Stimulated activated CD4-positive, alpha-beta T cell treated with anti-CD3 and anti-CD28 coated beads, Interleukin-15, amount 100 ng/mL, for 24 hours (primary cell): ENCODE measurements at places on chromosomes 3 and 15.

- DNase-seq = no peak
These were observed 18.2 kb upstream of the KIF23 start for GRCh38 chr15:69395991-69396390.

GRCh38 chr3:14691239-14691638 is 16.3 kb downstream of the C3orf20 start:
- no peak for DNase-seq

- peak; percentile 16 for DNase-seq
These were observed 1.2 kb downstream of the TBL1XR1 start for GRCh38 chr3:177196008-177196455.

DNA sequence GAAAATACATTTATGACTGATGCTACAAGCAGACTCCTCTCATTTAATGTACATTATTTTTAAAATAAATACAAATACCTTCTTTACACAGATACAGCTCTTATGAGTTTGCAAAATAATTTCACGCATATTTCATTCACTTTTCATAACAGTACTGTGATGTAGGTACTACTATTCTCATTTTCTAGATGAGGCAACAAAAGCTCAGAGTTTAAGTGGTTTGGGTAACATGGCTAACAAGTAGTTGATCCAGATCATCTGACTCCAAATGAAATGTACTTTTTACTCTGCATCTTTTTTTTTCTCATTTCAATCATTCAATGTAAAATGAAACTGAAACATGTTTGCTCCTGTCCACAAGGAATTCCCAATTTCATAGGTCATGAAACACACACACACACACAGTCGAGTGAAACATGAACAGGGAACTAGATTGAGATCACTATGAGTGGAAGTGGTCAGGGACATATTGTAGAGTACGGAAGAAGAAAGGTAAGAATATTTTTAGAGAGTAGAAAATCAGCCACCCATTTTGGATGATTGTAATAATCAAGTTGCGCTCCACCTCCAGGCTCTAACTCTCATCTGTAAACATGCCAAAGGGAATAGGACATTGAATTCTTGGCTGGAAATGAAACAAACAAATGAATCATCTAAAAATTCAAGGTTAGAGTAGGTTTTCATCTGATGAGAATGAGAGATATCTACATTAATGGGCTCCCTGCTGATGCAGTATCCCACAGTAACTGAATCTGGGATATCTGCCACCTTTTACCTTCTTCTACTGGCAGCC is 92.4 kb downstream of the CLDN1 start:
- no peak for DNase-seq

DNA sequence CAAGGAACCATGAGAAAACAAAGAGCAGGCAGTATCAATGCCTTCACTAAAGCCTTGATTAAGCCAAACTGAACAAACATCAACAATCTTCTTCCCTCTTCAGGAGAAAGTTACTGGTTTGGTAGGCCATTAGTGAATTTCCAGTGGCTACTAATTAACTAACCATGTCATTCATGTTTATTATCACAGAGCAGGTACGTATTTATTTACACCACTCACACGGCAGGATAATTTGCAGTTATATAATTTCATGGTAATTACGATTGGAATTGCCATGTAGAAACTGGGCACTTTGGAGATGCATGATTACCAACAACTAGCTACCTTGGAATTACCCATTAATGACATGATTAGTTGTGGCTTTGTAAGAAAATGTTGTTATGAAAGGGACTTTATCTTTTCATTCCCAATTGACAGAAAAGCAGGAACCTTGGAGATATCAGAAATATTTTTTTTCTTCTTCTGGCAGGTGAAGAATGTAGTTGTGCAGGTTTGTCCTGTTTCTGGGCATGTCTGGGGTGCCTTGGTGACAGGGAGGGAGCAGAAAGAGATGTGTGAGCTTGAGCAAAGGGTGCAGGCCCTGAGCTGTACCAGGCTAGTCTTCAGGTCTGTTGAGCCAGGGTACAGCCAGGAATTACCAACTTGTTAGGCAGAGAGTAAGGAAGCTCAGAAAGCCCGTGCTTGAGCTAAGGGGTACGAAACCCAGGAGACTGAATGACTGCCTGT is 310.7 kb downstream of the RORA start:
- DNase-seq = no peak

DNA sequence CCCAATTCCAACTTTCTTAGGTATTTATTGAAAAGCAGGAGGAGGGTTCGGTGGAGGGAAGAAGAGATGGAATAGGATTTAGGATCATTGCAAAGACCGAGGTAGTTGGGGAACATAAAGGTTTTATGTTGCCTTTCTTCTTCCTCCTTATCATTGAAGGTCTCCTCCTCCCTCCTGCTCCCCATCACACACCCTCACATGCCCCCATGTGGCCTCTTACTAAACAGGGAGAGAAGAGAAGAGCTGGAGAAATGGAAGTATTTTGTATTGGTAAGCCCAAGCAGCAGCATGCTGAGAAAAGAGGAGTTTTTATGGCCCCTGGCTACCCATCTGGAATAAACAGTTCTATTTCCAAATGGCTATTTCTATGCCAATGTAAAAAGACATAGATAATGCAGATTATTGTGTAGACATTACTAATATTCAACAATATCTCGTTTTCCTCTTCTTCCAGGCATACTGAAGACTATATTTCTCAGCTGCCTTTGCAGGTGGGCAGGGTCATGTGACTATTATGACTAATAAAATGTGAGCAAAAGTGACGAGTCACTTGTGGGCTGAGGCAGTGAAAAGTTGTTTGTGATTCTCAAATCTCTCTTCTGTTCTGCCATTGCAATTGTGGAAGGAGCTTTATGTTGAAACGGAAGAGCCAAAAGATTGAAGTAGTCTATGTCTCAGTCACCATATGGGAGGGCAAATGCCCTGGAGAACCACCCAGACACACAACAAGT is 5.2 kb upstream of the GPR176 start:
- peak; percentile 19 for DNase-seq

GRCh38 chr3:89586256-89586655 is 478.8 kb downstream of the EPHA3 start:
- DNase-seq = no peak

GRCh38 chr3:65561617-65562016 is 477.1 kb downstream of the MAGI1 start:
- no peak for DNase-seq

DNA sequence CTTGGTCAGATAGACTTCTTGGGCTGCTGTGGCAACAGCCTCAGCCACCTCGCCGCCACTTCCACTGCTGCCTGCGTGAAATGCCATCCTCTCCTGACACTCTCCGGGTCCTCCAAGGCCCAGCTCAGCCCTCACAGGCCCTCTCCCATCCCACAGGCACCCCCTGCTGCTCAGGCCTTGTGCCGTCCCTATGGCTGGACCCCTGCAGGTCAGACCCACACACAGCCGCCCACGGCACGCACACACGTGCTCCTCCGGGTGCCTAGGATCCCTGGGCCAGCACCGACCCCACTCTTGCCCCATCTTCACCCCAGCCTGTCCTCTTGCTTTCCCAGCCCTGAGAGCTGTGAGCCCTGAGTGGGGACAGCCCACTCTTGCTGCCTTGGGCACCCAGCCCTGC is 19.7 kb downstream of the CFAP100 start:
- DNase-seq = no peak

DNA sequence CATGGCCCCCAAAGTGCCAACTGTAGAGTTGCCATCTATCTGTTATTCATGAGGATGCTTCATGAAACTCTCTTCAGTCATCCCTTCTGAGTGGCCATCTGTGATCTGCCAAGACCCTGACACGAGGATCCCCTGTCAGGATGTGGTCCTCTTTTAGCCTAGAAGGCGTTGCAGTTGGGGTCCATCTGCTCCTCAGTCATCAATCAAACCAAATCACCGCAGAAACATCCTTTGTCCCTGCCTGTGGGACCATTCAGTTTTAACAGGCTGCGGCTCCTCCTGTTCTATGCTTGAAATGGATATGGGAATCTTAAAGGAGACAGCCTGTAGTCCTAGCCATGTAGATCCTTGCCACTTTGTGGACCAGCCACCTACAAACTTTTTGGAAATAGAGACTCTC is 5.9 kb upstream of the RPS27L start:
- no peak for DNase-seq

DNA sequence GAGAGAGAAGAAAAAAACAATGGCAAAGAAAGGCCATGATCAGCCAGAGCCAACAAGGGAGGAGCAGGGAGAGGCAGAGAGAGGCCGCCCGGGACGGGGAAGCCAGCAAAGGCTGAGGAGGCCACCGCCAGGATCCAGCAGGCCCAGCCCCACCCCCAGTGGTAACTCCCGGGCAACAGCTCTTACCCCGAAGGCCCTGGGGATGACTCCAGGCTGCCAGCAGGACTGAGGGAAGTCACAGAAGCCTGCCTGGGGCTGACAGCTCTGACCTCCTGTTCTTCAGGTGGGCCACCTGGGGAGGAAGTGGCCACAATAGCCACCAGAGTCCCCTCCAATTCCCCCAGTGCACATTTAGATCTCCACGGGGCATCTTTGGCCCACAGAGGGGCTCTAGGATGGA is 184.3 kb upstream of the LINGO1 start:
- DNase-seq = no peak

GRCh38 chr3:167839460-167840134 is 104.1 kb downstream of the SERPINI1 start:
- no peak for DNase-seq

DNA sequence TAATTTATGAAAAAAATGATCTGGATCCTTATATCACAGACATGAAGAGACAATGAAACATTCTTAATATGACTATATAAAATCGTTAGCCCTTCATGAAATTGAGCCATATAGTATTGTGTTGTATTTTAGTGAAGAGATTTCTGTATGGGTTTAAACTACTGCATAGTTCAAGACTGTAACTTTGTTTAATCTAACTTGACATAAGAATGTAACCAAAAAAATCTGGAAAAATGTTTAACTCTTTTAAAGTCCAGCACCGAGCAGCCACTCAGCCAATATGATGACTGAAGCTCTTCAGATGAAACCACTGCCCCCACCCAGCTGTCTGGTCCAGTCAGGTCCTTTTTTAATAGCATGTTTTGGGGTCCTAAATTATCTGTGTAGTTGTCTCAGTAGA is 4.9 kb downstream of the NANOGP8 start:
- DNase-seq = no peak
